HS-5 (cell line): ENCODE measurements at places on chromosomes 12 and 14.

GRCh38 chr12:49763006-49763591 lies 21.7 kb downstream of the TMBIM6 start:
- no peak for DNase-seq

DNA sequence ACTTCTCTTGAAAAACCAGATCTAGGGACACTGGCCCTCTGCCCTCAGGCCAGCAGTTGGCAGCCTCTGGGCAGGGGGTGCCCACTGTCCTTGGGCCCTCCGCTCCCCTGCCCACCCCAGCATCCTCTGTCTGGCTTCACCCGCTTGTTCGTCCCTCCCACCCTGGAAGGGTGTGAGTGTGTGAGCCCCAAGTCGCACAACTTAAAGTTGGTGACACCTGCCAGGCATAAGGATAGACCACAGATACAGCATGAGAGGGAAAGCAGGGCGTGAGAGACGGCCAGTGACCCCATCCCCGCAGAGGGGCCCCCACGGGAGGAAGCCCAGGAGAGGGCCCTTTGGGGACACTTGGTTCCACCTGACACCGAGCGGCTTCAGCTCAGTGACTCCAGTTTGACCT lies 23.5 kb upstream of the RIMBP2 start:
- DNase-seq, result no peak

GRCh38 chr14:26261368-26262122 lies 336.3 kb downstream of the NOVA1 start:
- no peak for DNase-seq

- DNase-seq, result no peak
Measured at GRCh38 chr12:9740106-9740750, 7.3 kb upstream of the CLECL1 start.

DNA sequence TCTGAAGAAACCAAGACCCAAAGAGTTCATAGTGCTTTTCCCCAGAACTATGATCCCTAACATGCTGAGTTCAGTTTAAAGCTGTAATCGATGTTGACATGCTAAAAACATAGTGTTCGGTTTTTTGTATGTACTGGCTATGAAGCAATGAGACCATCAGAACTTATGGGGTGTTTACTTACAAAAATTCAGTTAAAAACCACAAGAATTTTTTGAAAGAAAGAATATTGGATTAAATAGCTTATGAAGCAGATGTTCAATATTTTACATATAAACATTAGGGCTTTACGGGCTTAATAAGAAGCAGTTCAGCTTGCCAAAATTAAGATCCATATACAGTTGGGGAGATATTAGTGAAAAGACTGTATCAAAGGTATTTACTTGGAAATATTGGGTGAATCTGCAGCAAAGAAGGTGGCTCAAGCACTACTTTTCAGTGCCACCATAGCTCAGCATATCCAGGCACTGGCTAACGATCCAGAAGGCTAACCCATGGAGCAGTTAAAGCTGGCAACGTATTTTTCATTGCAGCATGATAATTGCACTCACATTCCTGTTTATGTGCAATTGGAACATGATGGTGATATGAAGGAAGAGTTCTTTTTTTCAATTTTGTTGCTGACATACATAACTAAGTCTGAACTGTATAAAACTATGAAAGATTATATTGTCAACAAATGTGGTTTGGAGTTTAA lies 125.9 kb downstream of the EFCAB11 start:
- no peak for DNase-seq

- DNase-seq, result no peak
Measured at GRCh38 chr12:14970473-14970872, 2.4 kb upstream of the PDE6H start.

- DNase-seq, result no peak
Measured at GRCh38 chr14:104460791-104461651, 118.5 kb upstream of the C14orf180 start.

- DNase-seq, result no peak
Measured at GRCh38 chr14:44353805-44354204, 153.3 kb downstream of the FSCB start.

- no peak for DNase-seq
Measured at GRCh38 chr12:40792792-40793386, 100.7 kb downstream of the CNTN1 start.

DNA sequence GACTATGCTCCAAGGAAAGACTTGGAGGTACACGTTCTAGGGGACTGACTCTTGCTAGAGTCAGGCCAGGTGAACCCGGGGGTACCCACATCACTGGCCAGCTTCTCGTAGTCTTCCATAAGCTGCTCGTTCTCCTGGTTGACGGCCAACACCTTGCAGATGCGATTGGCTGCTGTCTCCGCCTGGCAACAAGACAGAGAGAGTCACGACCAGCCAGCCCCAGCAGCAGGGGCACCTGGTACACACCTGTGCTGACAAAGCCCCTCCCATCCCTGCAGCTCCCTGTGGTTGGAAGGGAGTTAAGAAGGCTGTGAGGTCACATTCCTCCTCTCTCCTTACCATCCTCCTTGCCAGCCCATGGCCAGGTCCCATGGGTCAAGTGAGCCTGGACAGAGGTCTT lies 85.5 kb downstream of the ACTN1 start:
- no peak for DNase-seq

GRCh38 chr12:78210894-78211302 lies 380.2 kb downstream of the NAV3 start:
- DNase-seq, result no peak

DNA sequence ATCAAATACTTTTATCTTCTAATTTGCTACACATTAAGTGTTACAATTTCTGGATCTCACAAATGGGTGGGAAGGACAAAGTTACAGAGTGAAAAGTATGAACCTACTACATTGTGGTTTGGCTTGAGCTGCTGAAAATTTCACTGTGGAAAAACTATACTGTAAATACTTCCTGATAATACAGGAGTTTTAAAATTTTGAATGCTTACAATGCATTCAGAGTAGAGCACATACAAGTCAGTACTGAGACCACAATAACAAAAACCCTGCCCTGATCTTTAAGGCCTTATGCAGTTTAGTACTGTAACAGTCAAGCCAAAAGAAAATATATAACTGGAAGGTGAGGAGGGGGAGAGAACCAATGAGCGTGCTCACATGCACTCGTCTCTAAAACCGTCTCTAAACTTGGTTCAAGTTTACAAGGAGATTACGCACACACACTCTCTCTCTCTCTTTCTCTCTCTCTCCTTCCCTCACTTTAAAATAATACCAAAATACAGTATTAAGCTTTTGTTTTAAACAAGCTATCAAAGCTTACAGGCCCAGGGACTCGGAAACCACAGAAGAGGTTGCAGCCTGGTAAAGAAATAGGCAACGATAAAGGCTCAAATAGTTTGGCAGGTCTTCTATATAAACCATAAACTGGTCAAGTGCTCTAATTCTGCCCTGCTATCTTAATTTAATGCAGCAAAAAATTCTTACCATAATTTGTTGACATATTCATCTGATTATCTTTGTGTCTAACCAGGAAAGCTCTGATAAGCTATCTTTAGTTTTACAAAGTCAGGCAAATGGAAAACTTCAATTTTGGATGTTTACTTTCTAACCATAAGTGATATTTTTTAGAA lies 58.0 kb downstream of the ATF7 start:
- DNase-seq, result no peak

DNA sequence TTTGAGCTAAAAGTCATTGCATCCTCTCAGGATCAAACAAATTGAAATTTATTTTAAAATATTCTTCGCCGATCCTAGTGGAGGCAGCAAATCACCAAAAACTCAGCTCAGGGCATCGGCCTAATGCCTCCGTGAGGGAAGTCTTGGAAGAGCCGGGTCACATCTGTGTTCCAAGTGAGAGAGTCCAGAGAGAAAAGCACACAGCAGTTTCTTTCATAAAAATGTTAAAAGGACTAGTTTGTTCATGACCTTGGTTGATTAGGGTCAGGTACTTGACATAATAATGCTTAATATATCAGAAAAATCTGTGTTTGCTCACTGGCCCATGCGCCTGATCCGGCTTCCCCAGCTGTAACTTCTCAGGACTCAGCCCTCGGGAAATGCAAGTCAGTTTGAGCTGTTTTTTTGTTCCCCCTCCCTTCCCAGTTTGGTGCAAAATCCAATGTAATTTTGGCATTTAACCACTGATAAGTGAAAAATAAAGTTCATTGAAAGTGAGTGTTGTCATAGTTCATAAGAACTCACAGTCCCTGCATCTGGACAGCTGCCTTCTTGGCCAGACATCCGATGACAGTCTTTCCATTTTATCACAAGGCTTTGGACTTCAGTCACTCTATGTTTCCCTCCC lies 161.7 kb downstream of the CAND1 start:
- no peak for DNase-seq

- no peak for DNase-seq
Measured at GRCh38 chr14:61746881-61747280, 15.3 kb upstream of the SNAPC1 start.

DNA sequence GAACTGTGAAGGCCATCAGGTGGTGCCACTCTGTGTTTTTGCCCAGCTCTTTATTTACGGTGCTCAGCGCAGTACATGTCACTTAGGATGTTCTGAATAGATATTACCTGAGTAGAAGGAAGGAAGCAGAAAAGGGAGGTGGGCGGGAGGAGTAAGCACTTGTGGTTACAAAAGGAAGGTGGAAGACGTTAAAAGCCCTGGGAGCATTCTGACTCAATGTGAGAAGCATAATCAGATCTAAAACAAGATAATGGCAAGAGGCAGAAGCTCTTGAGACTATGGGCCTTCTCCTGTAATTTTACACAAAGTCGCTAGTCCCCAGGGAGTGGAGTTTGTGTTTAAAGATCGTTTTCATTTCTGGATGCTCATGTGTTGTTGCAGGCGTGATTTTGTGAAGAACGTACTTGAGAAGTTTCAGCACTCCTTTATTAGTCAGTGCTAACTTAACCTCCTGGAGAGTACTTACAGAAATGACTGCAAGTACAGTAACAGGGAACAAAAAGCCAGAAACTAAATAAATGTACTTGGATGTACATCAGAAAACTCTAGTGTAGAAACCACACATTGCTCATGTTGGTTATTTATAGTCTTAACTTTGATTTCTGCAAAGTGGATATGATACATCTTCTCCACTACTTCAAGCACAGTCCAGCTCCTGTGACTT lies 1523.5 kb downstream of the AACS start:
- no peak for DNase-seq

- DNase-seq, result no peak
Measured at GRCh38 chr12:108560321-108560721, 652 bp downstream of the SART3 start.

- DNase-seq, result no peak
Measured at GRCh38 chr14:61322011-61322798, 826 bp downstream of the PRKCH start.

GRCh38 chr12:48924617-48925303 lies 532 bp downstream of the FKBP11 start:
- DNase-seq, result no peak

DNA sequence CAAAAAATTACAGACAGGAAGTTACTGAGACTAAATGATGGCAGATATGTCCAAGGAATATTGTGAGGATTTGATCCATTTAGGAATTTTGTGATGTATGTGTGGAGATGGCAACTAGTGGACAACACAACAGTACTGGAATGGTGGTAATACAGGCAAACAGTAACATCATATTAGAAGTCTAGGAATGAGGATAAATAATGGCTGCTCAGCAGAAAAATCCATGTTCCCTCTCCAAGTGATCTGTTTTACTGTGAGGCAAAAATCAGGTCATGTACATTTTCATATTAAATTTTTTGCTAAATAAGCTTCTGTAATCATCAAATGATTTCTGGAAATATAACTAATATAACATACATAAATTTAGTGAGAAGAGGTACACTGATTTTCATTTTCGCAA lies 108.4 kb downstream of the MED13L start:
- no peak for DNase-seq

DNA sequence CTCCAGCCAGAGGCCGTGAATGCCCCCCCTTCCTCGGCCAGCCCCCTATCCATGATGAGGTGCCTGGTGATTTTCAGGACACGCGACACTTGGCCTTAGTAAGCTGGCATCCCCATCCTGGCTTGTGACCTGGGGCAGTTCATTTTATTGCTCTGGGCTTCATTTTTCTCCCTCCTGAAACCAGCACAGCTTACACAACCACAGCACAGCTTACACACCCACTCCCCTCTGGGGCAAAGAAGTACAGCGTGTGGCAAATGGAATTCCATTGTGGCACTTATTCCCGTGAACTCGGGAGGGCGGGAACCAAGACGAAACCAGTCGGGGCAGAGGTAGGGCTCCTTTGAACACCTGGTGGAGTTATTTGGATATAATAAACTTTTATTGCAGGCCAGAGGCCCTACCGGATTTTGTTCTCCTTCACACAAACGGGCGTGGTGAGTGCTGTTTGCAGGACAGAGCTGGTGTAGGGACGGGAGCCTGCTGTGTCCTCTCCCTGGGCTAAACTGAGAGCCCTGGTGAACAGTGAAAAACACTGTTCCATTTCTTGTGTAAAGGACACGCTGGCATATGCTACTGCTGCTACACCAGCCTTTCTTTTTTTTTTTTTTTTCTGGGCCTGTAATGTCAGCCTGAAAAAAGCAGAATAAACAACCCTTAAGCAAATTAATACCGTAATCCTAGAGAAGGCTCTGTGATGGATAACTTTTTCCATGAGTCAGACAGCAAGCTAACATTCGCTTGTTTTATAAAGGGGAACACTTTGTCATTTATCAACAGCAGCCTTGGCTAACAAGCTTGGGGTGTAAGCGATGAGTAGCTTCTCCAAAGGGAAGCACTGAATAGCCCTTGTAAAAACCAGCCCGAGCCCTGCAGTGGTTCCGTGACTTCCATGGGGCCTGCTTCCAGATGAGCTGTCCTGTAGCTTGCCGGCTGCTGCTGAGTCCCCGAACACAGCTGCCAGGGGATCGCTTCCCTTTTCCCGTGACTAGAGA lies 29.3 kb downstream of the CD9 start:
- no peak for DNase-seq

DNA sequence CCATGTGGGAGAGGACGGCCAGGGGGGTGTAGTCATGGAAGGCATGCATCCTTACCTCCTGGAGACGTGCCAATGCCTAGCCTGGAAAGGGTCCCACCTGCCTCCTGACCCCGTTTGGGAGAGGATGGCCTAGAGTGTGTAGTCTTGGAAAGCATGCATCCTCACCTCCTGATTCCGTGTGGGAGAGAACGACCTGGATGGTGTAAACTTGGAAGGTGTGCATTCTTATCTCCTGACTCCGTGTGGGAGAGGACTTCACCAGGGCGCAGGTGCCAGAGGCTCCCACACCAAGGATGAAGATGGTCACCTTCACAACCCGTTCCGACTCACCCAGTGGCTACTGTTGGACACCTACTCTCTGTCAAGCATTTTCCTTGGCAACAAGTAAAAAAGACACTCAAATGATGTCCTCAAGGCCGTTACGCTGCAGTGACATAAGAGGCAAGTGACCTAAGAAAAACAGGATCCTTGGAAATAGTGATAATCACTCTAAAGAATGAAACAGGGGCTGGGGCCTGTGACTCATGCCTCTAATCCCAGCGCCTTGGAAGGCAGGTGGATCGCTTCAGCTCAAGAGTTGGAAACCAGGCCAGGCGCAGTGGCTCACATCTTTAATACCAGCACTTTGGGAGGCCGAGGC lies 37.5 kb upstream of the FZD10 start:
- DNase-seq, result no peak

- no peak for DNase-seq
Measured at GRCh38 chr12:3045989-3046388, 31.2 kb upstream of the TSPAN9 start.

- DNase-seq, result no peak
Measured at GRCh38 chr12:100077367-100077766, 65.3 kb downstream of the BLTP3B start.
